Fibroblast of gingiva (primary cell): ENCODE measurements at places on chromosomes 1 and 21.

DNA sequence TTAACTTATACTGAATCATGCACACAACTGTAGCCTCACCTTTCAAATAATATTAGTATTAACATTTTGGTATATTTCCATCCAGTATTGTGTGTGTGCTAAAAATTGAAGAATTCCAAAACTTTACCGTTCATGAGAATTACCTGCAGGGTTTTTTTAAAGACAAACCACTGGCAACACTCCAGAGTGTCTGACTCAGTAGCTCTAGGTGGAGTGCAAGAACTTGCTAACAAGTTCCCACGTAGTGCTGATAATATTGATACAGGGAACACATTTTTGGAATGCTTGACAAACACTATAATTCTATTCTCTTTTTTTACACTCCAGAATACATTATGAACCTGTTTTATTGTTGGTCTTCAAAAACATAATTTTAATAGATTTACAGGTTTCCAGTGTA, 27.7 kb upstream of the SLC5A9 start:
- DNase-seq, result no peak

- DNase-seq, result no peak
These were observed 106.1 kb upstream of the RUNX3 start for GRCh38 chr1:25036117-25036546.

GRCh38 chr1:236552901-236553300, 29.1 kb downstream of the LGALS8 start:
- DNase-seq, result peak; percentile 10

DNA sequence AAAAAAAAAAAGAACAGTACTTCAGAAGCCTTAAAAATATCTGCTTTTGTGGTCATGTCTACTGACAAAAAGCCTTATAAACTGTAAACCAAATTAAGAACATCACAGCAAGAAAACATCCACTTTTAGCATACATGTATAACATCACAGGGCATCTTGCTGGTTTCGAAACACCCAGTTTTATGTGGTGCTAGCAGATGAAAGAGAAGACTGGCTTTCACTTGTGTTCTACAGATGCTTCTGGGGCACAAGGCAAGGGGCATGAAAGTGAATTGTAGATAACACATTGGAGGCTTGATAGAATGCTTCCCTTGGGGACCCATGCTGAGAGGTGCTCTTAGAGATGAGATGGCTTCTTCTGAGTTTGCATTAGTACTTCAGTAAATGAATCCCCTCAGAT, 543.7 kb upstream of the PKN2 start:
- no peak for DNase-seq

GRCh38 chr21:28769683-28770082, 223.0 kb downstream of the LTN1 start:
- DNase-seq, result peak; percentile 46

DNA sequence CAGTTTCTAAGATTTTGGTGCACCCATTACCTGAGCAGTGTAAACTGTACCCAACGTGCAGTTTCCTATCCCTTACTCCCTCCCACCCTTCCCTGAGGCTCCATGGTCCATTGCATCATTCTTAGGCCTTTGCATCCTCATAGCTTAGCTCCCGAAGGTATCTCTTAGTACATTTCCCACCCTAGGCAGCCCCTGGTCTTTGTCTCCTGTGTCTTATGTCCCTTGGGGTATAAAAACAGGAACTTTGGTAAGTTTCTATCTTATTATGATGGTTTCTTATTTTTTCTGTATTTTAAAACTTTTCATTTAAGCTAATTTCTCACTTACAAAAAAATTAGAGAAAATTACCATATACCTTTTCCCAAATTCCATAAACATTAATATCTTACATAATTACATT, 78.1 kb downstream of the URB2 start:
- no peak for DNase-seq

- DNase-seq, result no peak
These were observed 123.3 kb downstream of the HMCN1 start for GRCh38 chr1:185857442-185857841.

DNA sequence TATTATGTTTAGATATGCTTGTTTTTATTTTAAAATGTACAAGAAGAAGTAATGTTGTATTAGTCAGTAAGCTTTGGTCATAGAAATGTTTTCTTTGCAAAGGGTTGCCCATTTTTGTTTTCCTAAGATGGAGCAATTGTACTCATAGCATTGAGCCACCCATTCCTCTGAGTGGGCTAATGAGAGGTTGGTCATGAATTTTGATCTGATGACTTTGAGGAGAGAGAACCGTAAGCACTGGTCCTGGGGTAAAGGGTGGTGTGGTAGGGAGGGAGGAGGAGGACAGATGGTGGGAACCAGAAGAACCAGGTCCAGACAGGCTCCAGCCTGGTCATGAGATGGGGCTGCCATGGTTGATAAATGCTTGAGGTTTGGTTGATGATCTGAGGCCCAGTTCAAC, 15.9 kb upstream of the SLC6A9 start:
- no peak for DNase-seq

- DNase-seq, result no peak
These were observed 353.7 kb downstream of the DPYD start for GRCh38 chr1:97567000-97567749.

DNA sequence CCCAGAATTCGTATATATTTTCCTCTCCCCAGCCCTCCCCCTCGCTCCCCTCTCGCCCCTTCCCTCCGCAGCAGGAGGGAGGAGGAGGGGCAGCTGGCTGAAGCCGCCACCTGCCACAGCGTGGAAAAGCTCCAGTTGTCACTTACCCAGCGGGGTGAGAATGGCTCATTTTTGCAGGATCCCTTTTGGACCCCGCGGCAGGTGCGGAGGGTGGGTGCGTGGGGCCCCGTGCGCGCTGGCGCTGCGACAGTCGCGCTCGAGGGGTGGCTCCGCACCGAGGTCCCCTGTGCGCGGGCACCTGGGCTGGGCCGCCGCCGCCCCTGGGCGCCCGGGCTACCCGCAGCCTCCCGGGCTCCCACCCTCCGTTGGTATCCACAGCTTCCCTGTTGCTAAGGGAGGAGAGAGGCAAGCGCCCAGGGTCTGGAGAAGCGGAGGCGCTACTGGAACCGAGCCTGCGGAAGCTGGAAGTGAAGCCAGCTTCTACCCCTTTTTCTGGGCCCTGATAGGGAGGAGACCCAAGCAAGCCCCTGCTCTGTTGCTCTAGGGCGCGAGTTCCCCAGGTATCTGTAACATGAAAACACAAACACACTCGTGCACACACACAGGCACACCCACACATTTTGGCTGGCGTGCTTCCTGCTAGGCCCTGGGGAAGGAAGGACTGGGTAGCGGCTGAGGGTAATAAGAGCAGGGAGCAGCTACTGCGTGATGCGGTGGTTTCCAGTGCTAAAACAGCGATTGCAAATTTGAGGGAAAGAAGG, at the start of gene ERICH3:
Gene ERICH3 (minus strand): TSS at position 442 of the 761 bp plus-strand sequence. CDS start 273 bp downstream, at position 169.
- DNase-seq, result peak; percentile 14

- DNase-seq, result no peak
These were observed 39.1 kb downstream of the TFF3 start for GRCh38 chr21:42276076-42276475.

DNA sequence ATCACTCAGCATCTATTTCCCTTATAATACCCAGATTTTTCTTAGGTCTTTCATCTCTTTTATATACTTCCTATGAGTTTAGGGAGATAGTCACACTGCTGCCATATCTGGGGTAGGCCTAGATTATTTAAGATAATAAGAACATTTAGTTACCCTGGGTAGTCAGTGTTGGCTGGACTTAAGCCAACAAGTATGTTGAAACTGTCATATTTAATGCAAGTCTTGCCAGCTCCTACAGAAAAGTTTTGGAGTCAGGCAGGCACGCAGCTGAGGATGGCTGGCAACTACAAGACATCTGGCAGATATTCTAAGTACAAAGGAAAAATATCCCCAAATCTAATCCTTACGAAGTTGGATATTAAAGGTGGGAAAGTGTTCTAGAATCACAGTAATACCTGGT, 19.2 kb upstream of the DEPDC1 start:
- DNase-seq, result peak; percentile 6

GRCh38 chr1:27630859-27631491, 4.0 kb downstream of the FGR start:
- DNase-seq, result no peak

- DNase-seq, result no peak
These were observed 183.0 kb downstream of the HIVEP3 start for GRCh38 chr1:41735631-41736260.

DNA sequence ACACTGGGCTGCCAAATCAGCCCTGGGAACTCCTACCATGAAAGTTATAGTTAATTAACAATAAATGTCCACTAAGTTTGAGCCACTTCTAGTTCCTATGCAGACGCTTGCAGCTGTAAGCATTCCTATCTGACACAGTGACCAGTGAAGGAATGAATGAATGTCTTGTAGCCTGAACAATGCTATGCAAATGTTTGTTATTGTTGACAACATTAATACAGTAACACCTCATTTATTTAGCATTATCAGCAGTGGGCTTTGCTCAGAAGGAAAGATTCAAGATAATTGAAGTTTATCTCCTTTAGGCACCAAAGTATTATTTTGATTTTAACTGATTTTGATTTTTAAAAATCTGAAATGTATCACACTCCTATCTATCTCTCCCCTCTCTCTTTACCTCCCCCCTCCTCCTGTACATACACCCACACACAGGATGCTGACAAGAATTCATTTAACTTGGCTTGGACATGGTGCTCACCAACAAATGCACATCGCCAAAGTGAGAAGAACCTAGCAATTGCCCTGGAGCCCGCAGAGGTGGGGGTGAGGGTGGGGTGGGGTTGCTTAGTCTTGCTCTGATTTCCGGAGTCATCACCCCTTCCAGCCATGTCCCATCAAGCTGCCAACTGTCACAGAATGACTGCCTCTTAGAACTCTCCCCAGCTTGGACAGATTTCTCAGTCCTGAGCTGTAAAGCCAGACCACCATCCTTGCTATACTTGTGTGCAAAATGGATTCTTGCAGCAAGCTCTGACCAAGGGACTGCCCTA, 215.3 kb upstream of the CSF3R start:
- DNase-seq, result no peak

- DNase-seq, result peak; percentile 9
These were observed 136.4 kb downstream of the AKT3 start for GRCh38 chr1:243713470-243714186.

DNA sequence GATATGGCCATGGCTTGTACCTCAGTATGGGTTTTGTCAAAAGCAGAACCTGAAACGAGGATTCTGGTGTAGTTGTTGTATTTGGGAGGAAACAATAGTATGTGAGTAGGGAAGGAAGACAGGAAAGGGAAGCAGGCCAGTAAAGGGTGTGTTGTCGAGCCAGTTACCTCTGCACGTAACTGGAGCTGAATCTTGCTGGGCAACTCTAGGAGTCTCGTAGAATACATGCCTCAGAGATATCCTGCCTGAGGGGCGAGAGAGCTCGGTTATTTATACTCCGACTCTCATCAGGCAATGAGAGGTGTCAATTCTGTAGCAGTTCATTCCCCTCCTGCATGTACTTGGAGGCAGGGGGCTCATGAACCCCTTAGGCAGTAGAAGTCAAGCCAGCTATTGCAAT, 45.9 kb upstream of the KIF26B start:
- no peak for DNase-seq

- DNase-seq, result peak; percentile 9
These were observed 1.1 kb downstream of the LPGAT1 start for GRCh38 chr1:211829343-211830054.

GRCh38 chr1:238558156-238558555, 667.4 kb upstream of the ZP4 start:
- no peak for DNase-seq

GRCh38 chr21:33207449-33208149, 22.1 kb upstream of the IFNAR2 start:
- DNase-seq, result no peak

DNA sequence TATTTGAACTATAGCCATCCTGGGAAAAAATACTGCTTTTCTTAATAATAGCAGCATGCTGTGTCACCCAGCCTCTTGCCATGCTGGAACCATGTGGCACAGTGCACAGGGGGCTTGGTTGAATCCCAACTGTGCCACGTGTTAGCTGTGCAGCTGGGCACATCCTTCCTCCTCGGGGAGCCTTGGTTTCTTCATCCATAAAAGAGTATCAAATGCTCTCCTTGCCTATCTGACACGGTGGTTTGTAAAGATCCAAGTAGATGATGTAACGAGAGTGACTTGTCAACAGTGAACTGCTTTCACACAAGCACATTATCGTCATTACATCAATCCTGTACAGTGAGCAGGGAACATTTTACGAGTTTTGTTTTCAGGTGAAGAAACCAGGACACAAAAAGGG, 24.4 kb downstream of the VASH2 start:
- no peak for DNase-seq

DNA sequence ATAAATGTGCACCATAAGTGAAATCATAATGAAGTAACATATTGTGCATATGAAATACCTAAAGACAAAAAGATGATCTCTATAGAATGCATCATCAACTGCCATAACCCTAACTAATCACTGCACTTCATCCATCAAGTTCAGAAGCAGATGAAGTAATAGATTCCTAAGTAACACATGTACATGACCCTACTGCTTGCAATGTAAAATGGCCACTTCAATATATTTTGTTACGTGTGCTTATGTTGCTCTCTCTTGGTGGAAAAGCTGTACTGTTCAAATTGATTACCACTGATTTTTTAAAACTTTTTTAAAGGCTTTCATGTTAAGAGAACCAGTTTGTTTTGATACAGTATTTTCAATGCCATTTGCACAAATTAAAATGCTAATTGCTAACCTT, 141.8 kb downstream of the TTLL7 start:
- peak; percentile 64 for DNase-seq

DNA sequence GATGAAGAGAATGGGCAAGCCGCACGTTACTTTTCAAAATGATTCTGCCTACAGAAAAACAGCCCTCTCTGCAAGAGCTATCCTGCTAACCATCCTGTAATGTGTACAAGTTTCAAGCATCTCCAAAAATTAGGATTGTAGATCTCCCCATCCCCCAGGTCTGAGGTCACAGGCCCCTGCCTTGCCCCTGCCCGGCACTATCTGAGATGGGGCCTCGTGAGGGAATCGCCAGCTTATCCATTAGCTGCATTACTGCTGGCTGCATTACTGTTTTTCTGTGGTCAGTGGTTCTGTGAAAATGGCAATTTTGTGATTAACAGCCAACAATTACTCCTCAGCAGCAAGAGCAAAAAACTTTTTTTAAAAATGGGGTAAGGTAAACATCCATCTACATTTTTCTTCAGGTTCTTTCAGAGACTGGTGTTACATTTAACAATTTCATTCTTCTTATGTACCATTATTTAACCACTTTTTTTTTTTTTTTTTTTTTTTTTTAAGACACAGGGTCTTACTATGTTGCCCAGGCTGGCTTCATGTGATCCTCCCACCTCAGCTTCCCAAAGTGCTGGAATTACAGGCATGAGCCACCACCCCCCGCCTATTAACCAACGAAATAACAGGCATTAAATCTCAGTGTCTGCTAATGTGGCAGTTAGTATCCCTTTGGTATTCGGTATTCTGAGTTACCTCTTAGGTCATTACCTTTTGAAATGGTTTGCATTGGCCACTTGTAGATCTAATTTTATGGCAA, 83.8 kb downstream of the MRPL37 start:
- DNase-seq, result no peak

GRCh38 chr1:62178372-62178771, 16.3 kb upstream of the L1TD1 start:
- no peak for DNase-seq

- no peak for DNase-seq
These were observed 14.4 kb downstream of the TMPRSS3 start for GRCh38 chr21:42381347-42381984.
